ENCODE measurements at places on chromosomes 16 and 17.
A peak's percentile ranks its signal among the peaks of the same experiment; 100 is the strongest.

GRCh38 chr17:8955021-8955959 lies 10.2 kb downstream of the PIK3R5 start:
- no peak for DNase-seq

DNA sequence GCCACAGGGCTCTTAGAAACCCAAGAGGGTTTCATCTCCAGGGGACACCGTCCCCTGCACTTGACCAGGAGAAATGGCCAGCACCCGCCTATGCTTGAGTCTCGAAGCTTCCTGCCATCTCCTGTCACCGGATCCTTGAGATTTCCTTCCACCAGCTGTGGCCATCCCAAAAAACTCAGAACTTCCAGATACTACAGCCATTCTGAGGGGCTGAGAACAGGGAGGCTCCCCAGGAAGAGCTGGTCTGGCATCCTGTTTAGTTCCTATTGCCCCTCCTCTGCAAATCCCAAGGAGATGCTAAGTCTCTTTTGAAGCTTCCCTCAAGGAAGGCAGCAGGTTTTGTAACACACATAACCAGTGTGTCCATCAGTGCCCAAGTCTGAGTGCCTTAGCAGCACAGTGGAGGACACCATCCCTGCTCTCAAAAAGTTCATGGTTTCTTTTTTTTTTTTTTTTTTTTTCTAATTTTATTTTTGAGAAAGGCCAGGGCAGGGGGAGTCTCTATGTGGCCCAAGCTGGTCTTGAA lies 2.0 kb downstream of the UBALD2 start:
- no peak for DNase-seq

- DNase-seq: no peak
These were observed 155.0 kb upstream of the CACNG5 start for GRCh38 chr17:66679631-66680517.

DNA sequence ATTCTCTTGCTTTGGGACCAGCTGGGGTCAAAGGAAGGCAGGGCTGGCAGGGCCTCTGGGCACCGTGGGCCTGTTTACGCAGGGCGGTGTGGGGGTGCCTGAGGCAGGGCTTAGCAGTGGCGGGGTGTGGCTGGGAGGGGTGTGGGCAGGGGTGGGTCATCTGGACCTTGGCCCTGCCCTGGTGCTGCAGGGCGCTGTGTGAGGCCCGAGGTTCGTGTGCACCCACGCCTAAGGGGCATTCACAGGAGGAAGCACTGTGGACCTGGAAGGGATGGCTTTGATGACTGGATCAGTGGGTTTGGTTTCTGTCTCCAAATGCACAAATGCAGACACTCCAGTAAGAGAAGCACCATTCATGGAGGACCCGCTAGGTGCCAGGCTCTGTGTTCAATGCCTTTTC lies 37.3 kb downstream of the BCO1 start:
- no peak for DNase-seq

- DNase-seq: no peak
These were observed 35.8 kb upstream of the RASL10B start for GRCh38 chr17:35695613-35696012.

DNA sequence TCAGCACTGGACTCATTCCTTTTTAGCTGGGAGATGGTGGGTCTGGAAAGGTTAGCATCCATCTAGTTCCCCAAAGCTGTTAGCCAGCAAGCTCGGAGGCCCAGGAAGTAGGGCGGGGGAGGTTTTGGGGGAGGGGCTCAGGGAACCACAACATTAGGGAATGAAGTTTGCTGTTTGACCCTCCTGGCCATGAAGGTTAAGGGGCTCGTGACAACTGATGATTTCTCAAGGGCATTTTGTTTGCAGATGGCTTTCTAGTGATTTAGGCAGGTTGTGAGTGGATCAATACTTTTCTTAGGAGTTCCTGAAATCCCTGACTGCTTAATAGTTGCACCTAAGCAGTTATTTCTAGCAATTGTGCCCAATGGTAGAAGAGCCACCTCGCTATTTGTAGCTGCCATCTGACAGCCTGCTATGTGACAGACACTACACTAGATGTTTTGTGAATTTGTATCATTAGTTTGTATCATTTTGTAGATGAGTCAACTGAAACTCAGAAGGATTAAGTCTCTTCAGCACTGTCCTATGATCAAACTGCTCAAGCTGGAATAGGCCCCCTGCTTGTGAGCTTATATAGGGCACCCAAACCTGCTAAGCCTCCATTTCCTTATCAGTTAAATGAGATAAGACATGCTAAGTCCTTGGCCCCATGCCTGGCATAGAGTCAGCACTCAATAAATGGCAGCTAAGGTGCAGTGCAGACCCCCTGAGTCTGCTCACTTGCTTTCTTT lies 146.4 kb downstream of the IRX3 start:
- no peak for DNase-seq

DNA sequence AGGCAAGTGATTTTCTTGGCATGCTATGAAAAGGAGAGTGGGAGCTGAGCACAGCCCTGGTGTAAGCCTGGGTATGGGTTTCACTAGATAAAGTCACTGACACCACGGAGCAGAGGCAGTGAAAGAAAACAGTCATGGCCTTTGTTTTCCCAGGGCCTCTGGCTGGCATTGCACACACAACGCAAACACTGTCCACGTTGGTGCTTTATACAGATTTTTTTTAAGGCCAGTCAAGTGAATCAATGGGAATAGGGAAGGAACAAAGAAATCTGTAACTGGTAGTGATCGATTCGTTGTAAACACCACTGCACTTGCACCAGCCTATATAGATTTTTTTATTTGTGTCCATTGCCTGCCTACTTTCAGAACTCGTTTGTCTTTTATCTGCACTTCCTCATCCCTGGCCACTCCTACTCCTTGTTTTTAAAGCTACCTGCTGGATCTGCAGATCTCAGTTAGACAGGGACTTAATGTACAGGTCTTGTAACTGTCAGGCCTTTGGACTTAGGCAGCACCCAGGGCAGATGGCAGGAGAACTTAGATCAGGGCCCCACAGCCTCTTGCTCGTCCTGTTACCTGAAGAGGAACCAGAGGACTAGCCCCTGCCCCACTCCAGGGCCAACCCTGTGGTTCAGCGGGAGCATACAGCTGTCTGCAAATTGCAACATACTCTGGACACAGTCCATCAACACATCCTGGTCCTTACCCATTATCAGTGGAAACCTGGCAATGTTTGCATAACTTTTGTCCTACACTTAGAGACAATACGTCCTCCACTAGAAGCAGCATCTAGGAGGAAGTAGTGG lies 10.6 kb upstream of the TMIGD1 start:
- DNase-seq: peak; percentile 21

- no peak for DNase-seq
These were observed 18.9 kb upstream of the RNF43 start for GRCh38 chr17:58436245-58436644.

GRCh38 chr17:80968602-80969029 lies 23.0 kb upstream of the CHMP6 start:
- peak; percentile 96 for DNase-seq

DNA sequence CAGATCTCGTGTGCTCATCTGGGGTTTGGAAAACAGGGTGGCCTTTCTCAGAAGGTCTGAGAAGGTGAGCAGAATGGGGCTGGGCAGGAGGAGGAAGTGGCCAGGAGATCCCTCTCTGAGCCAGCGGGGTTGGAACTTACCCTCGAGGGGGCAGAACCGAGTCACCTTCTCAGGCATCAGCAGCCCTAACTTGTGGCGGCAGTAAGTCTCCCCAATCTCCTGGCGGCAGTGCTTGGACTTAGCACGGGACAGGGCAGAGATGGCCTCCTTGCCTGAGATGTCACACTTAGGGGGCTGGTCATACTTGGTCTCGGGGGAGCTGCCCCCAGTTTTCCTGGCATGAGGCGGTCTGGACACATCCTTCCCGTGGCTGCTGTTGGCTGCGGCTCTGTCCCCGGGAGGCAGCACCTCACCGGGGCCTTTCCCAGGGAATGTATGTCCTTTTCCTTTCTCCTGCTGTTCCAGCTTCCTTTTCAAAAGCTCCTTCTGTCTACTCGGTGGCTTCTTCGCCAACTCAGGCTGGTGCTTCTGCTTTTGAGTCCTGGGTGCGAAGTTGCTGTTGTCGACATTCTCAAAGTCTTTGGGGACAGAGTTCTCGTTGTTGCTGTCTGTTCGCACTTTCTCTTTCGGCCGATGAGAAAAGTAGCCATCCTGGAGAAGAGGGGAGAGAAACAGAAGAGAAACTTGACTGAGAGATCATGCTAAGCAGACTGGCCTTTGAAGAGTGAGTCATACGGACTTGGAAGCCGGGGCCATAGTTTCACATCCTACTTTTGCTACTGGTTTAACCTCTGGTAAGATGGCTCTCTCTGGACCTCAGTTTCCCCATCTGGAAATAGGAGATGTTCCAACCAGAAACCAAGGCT lies 211.7 kb downstream of the XYLT1 start:
- no peak for DNase-seq

DNA sequence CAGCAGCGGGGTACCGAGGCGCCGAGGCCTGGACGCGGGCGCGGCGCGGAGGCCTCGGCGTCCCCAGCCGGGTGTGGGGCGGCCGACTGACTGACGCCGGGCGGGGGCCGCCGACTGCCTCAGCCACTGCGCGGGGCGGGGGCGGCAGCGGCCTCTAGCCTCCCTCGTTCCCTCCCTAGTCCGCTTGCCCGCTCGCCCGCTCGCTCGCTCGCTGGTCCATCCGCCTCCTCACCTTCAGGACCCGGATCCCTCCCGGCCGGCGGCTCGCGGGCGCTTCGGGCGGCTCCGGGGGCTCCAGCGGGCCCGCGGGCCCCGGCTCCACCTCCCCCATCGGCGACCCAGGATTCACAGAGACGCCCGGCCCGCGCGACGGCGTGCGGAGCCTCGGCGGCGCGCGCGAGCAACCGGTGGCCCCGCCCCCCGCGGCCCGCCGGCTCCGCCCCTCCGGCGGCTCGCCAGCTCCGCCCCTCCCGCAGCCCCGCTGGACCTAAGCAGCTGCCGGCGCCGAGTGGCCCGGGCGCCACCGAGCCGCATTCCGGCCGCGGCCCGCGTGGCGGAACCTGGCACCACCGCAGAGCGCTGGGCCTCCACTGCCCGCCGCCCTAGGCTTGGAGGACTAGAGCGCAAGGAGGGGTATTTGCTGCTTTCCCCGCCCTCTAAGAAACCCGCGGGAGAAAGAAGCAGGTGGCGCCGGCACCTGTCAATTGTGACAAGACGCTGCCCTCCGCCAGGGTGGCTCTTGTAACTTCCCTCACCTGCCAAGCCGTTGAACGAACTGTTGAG lies 773 bp downstream of the PHLPP2 start:
- DNase-seq: peak; percentile 66

- DNase-seq: no peak
These were observed 2.0 kb downstream of the ADCY7 start for GRCh38 chr16:50268352-50268751.

GRCh38 chr16:17847234-17847795 lies 376.6 kb upstream of the XYLT1 start:
- no peak for DNase-seq

DNA sequence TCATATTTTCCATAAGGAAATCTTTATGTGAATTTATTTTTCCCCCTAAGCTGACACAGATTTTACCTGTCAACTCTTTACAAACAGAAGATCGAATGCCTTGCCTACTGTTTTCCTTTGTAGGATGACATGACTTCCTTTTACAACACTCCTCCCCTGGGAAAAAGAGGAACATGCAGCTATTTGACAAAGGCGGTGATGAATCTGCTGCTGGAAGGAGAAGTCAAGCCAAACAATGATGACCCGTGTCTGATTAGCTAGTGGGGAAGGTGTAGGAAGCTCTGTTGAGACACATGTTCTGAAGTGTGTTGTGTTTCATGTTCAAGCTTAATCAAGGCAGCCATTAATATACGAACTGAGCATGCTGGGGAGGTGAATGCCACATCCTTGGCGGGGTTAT lies 238.0 kb downstream of the PHKB start:
- DNase-seq: no peak

- no peak for DNase-seq
These were observed 456 bp downstream of the SMURF2 start for GRCh38 chr17:64661726-64661975.

DNA sequence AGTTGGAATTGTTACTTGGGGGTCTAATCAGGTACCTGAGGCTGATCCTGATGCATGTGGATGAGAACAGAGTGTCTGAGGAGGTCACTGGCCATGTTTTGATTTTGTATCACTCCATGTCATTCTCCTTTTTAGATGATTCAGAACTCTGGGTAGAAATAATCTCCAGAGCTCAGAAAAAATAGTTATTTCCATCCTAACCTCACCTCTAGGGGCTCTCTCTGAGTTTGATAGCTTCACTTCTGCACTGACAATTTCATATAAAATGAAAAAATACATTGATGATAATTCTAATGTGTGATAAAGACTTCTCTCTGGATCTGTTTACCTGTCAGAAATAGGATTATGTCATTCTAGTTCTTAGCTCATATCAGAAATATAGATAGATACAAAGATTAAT lies 6.2 kb upstream of the KRT12 start:
- no peak for DNase-seq

DNA sequence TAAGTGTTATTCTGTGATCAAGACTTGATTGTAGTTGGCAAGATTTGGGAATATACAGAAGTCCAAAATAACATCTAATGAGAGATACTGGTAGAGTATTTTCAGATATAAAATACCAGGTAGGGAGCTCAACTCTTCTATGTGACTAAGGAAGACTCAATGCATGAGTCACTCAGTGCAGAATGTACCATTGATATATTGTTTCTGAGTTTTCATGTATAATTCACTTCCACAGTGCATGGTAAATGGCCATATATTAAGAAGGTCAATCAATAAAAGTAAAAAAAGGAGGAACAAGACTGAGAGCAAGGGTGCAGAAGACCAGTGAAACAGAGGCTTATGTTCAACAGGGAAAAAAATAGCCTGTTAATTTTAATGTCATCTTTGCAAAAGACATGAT lies 1387.9 kb downstream of the CDH8 start:
- no peak for DNase-seq

DNA sequence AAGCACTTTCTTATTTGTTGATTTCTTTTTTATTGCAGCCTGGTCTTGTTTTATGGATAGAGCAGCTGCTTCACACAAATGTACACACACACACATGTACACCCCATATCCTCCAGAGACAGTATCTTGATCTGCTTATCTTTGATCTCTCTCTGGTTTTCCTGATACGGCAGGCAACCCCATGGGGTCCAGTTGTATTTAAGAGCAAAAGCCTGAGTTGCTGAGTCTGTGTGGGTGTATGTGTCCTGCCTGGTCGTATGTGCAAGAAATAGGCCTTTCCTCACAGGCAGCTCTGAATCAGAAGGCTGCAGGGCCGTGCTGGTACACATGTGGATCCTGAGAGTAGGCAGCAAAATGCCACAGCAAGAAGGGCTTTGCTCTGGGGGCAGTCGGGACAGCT lies 14.6 kb upstream of the LGALS9 start:
- DNase-seq: no peak

- no peak for DNase-seq
These were observed 18.0 kb upstream of the GSG1L start for GRCh38 chr16:28081391-28081968.
